ENCODE measurements at places on chromosomes 3 and 15. TPM values are rescaled to one million over a fixed set of nuclear protein-coding genes. Genes with fewer than 3 reads are reported as not detected.

MAP3K13 gene
- 16.9 TPM for total RNA-seq

ITIH1 gene
- not detected for total RNA-seq

SLC15A2 gene
- 2.4 TPM for total RNA-seq

SPSB4 gene
- not detected for total RNA-seq

SPINK8 gene
- not detected for total RNA-seq

TM4SF1 gene
- total RNA-seq = 0.23 TPM

PRKAR2A gene
- total RNA-seq = 23.0 TPM

LSMEM2 gene
- total RNA-seq = not detected

ACSBG1 gene
- not detected for total RNA-seq

ZPLD1 gene
- 0.17 TPM for total RNA-seq

NFKBIZ gene
- total RNA-seq = 116 TPM

RGMA gene
- 0.53 TPM for total RNA-seq

PLA2G4D gene
- not detected for total RNA-seq

All from activated T-cell treated with anti-CD3 and anti-CD28 coated beads, Interleukin-2, amount 50 U/mL, for 72 hours (primary cell).